ENCODE measurements at places on chromosomes 7 and 10.

GRCh38 chr10:73899423-73899822, 11.5 kb upstream of the PLAU start:
- no peak for DNase-seq

DNA sequence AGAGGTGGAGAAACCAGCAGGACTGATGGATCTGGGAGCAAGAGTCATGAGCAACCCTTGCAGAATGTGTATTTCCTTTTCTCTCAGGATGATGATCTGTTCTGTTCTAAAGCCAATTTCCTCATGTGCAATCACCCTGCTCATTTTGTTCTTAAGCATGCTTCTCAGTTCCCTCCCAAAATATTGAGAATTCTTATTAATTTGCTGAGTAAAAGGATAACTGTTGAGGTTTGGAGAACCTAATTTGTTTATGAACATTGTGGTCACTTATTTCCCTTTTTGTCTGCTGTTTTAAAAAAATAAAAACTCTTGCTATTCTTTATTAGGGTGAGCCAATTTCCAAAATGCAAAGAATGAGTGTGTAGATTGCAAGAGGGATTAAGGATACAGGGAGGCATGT, 106.8 kb downstream of the APBB1IP start:
- DNase-seq, result no peak

- DNase-seq, result no peak
These were observed 23.3 kb upstream of the HSPA12A start for GRCh38 chr10:116765648-116766081.

DNA sequence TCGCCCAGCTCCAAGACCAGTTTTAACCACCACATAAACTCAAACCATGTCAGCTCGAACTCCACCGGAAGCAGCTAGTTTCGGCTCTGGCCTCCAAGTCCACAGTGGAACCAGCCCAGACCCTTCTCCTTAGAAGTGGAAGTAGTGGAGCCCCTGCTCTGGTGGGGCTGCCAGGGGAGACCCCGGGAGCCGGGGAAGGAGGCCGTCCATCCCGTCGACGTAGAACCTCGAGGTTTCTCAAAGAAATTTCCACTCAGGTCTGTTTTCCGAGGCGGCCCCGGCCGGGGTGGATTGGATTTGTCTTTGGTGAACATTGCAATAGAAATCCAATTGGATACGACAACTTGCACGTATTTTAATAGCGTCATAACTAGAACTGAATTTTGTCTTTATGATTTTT, 87.5 kb downstream of the RGS10 start:
- no peak for DNase-seq

GRCh38 chr7:149050941-149051340, 22.6 kb upstream of the PDIA4 start:
- DNase-seq, result no peak

DNA sequence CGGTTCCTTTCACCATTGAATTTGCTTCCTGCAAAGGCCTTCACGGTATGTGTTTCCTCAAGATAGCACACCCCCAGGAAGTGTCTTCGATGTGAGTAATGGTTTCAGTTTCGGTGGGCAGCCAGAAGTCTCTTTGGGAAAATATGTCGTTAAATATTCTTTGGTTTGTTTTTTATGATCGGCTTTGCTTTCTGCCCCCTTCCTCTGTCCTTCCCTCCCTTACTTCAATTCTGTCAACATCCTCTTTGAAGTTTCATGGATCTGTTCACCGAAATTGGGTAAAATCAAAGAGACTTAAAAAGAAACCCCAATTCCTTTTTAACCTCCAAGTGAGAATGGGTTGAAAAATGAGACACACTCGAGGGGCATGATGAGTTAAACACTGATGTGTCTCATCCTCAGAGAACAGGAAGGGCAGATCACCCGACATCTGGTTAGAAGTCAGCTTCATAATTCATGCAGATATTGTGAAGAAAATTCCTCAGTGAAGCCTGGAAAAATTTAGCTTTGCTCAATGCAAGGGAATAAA, 170.8 kb upstream of the HABP2 start:
- DNase-seq, result no peak

GRCh38 chr7:142602183-142602582, 147.1 kb upstream of the PRSS1 start:
- DNase-seq, result no peak

GRCh38 chr10:77359287-77359691, 278.3 kb downstream of the KCNMA1 start:
- DNase-seq, result no peak

- no peak for DNase-seq
These were observed 656.6 kb downstream of the INHBA start for GRCh38 chr7:41046221-41046761.

GRCh38 chr10:125015356-125015944, 73.5 kb downstream of the ZRANB1 start:
- DNase-seq, result no peak

DNA sequence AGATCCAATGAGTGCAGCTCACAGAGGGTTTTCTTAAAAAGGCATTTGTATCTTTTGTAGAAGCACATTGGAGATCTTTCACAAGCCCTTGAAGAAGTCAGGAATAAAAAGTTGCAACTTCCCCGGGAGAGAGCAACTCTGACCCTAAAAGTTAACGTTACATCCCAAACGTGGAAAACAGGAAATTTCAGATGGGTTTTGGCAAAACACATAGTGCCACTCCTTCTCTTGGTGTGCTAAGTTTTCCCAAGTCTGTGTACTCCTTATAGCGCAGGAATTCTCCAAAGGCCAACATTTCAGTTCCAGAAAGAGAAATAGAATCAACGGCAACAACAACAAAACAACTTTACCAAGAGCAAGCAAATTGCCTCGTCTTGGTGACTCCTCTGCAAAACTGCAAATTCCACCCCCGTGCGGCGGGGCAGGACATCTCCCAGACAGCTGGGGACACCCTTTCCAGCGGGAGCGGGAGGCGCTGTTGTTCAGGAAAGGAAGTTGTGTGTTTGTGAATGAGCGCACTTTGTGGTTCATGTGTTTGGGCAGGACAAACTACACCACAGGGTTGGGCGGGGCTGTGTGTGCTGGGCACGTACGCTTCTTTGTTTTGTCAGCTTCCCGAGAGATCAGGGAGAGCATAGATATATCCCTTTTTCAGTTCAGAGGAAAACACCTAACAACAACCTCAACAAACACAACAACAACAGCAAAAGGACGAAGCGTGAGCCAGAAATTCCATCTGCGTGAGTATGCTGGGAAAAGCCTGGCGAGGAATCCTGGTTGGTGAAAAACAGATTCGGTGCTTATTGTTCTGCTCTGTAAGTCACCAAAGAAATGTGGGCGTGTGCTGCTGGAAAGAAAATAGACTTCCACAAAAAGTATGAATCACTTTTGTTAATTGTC, 294.7 kb upstream of the PITRM1 start:
- no peak for DNase-seq

- no peak for DNase-seq
These were observed 105.7 kb downstream of the GRB10 start for GRCh38 chr7:50676740-50677637.

DNA sequence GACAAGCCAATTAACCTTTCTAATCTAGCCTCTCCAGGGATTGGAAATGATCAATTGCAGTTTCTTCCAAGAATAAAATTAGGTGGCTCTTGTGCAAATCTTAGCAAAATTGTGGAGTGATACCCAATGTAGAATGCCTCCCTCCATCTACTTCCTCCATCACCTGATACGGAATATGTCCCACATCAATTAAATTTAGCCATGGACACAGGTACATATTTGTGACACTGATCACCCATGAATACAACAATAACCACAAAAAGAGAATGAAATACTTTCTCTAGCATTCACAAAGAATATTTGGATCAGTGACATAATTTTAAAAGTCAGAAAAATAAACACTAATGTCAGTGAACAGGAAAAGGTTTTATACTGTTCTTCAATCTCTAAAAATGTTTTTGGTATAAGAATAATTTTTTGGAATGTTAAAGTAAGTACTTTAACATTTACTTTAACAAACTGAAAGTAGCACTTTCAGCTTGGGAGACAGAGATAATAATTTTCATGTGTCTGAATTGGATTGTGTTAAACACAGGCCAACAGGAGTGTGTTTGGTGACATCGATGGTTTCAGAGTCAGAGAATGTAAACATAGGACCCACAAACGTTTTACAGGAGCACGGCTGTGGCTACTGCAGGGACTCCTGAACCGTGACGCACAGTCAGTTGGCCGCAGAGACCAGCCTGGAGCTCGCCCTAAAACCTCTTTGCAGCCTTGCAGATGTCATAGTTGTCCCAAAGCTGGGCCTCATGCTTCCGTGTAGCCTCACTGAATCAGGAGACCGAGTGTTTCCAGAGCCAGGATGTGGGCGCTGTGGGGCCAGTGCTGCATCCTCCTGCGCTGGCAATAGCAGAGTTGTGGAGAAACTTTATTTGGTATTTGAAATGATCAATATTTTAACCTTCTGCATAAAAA, 7.2 kb downstream of the RBM20 start:
- no peak for DNase-seq

GRCh38 chr7:30412782-30413504, 65.6 kb downstream of the NOD1 start:
- DNase-seq, result no peak

DNA sequence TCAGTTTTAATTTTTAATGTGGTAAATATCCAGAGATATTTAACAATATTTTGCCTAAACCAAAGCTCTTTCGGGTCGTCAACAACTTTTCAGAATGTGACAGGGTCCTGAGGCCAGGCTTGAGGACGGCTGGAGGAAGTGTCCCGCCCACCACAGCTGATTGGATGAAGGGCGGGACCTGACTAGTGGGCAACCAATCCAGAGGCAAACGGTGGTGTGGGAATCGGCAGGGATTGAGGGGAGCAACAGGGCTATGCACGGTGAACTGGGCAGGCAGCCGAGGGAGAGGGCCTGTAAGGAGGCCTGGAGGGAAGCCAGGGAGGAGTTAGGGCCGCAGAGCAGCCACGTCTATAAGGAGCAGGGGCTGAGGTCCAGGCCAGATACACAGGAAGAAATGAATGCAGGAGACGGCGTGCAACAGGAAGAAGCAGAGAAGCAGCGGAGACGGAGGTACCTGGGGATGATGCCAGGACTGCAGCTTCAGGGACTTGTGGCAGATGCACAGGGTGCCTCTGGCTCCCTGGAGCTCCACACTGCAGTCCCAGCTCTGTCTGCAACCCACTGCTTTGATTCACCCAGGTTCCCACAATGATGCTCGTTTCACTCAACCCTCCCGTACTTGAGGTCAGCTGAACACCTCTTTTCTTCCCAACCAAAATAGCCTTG, 46.1 kb upstream of the ZMIZ1 start:
- no peak for DNase-seq

DNA sequence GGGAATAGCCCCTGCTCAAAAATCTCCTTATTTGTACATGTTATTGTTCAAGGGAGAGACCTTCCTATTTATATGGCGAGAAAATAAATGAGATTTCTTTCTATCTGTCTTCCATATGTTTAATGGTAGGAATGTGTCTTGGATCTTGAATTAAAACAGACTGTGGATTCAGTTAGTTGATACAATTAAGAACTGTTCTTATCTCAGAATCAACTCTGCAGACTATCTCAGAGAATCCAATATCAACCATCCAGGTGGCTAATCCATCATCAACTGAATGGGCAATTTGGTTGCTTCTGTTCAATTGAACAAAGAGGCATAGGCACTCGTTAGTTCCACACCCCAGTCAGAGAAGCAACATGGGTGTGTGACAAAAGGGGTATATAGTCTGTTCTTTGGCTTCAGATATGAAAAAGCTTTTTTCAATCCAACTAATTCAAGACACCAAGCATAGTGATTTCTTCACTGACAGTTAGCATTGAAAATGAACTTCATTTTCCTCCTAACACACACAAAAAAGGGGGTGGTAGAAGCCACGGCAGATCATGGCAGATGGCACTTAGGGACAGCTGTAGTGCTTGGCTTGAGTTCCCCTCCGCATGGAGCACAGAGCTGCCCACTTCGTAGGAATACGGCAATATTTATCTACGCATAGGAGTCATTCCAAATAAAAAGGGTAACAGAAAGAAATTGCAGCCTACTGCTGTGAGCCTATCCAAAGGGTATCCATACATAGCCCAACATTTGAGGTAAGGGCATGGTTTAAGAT, 135.9 kb downstream of the KIAA1217 start:
- DNase-seq, result no peak
